ENCODE measurements at places on chromosomes 5 and 9. TPM values are rescaled to one million over a fixed set of nuclear protein-coding genes. Genes with fewer than 3 reads are reported as not detected.

Gene SLC35A4
- total RNA-seq, result 89.4 TPM

DNA sequence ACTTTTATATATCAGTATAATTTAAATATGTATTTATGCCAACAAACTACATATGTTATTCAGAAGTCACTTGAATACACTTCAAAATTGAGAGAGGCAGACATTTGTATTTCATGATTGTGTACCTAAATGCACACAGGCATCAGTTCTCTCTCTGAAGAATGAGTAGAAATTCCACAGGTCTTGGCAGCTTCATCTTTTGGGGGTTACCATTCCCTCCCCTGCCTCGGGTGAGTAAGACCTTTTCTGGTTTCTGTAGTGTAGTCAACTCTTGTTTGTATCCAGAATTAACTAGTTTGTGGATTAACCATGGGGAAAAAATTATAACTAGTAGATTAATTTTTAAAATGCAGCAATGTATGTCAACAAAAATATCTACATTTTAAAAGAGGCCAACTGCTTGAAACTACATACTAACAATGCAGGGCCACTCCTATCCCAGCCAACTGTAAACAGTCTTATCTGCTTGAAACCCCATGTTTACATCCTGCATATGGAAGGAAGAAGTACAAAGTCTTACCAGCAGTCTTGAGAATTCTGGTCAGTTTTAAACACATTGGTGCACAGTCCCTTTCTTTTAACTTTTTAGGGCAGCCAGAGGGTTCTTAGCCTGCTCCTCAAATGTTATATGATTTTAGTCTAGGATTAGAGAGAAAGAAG lies 339.6 kb upstream of the KIF2A start:
- H3K36me3 ChIP-seq, result no peaks in the 10 kb centered on the region
- no peaks in the 10 kb centered on the region for H3K27me3 ChIP-seq
- H3K27ac ChIP-seq, result no peak overlapping the region
- DNase-seq, result no peak

DNA sequence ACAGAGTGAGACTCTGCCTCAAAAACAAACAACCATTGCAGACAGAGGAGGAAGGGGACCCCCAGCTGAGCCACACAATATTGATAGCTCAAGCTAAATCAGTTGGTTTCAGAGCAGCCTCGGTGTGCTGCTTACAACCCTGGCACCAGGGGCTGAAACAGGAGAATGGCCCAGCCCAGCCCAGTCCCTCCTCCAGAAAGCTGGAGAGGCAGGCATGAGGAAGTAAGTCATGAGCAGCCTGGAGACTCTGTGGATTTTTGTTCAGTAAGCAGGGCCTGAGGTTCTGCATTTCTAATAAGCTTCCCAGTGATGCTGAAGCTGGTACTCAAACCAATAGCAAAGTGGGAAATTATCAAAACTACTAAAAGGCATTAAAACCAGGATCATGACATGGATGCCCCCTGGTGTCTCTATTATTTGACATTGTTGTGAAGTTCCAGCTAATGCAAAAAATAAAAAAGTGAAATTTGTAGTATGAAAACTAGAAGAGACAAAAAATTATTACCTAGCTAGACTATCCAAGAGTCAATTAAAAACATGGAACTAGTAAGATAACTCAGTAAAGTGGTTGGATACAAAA lies 14.2 kb downstream of the PRRT1B start:
- no peak for DNase-seq
- H3K27ac ChIP-seq, result no peak overlapping the region
- peaks cover 15% of the 10 kb centered on the region for H3K27me3 ChIP-seq
- H3K36me3 ChIP-seq, result no peaks in the 10 kb centered on the region
- no peak overlapping the region for H3K4me3 ChIP-seq

DNA sequence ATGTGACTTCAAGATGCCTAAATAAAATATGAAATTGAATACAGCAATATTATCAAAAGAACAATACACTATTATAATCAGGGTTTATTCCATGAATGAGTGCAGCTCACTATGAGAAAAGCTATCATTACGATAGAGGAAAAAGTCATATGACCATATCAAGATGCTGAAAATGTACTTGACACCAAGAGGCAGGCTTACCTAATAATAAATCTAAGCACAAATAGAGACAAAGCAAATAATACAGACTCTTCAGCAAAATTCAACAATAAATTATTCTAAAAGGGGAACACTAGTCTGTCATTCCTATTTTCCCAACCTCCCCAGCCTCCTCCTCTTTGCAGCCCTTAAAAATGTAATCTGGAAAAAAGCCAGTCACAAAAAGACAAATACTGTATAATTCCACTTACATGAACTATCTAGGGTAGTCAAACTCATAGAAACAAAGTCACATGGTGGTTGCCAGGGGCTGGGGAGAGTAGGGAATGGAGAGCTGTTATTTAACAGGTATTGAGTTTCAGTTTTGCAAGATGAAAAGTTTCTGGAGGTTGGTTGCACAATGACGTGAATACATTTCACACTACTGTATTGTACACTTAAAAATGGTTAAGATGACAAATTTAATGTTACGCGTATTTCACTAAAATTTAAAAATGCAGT lies 148.4 kb downstream of the NFIB start:
- peaks cover 14% of the 10 kb centered on the region for H3K4me1 ChIP-seq
- H3K36me3 ChIP-seq, result no peaks in the 10 kb centered on the region
- DNase-seq, result no peak
- peak overlapping the region; percentile 20 for H3K27ac ChIP-seq

GRCh38 chr5:173742432-173742816 lies 126.0 kb upstream of the BOD1 start:
- no peak for DNase-seq
- H3K36me3 ChIP-seq, result no peaks in the 10 kb centered on the region
- no peak overlapping the region for H3K27ac ChIP-seq
- no peaks in the 10 kb centered on the region for H3K27me3 ChIP-seq
- H3K4me1 ChIP-seq, result peaks cover 9% of the 10 kb centered on the region

Gene SGCD
- 7.5 TPM for total RNA-seq

GRCh38 chr5:149930043-149930748 lies 14.4 kb downstream of the PDE6A start:
- H3K4me1 ChIP-seq, result no peaks in the 10 kb centered on the region
- H3K27ac ChIP-seq, result peak overlapping the region; percentile 2
- H3K36me3 ChIP-seq, result no peaks in the 10 kb centered on the region
- DNase-seq, result no peak

- no peaks in the 10 kb centered on the region for H3K27me3 ChIP-seq
- H3K27ac ChIP-seq, result no peak overlapping the region
- H3K36me3 ChIP-seq, result peaks cover 6% of the 10 kb centered on the region
- H3K4me3 ChIP-seq, result no peak overlapping the region
- H3K4me1 ChIP-seq, result peaks cover 7% of the 10 kb centered on the region
These were observed 69.4 kb downstream of the TLE1 start for GRCh38 chr9:81620002-81620390.

Gene ADGRD2
- total RNA-seq, result not detected
